ENCODE measurements at places on chromosomes 3 and 15.

GRCh38 chr3:8768364-8769087 is 887 bp downstream of the OXTR start:
- no peak for DNase-seq

GRCh38 chr15:90001683-90002427 is 731 bp downstream of the ZNF710 start:
- peak; percentile 46 for DNase-seq

- DNase-seq: no peak
Observed at GRCh38 chr3:171353423-171353822, 106.8 kb downstream of the TNIK start.

GRCh38 chr15:76368122-76368621 is 31.6 kb downstream of the ISL2 start:
- DNase-seq: no peak

DNA sequence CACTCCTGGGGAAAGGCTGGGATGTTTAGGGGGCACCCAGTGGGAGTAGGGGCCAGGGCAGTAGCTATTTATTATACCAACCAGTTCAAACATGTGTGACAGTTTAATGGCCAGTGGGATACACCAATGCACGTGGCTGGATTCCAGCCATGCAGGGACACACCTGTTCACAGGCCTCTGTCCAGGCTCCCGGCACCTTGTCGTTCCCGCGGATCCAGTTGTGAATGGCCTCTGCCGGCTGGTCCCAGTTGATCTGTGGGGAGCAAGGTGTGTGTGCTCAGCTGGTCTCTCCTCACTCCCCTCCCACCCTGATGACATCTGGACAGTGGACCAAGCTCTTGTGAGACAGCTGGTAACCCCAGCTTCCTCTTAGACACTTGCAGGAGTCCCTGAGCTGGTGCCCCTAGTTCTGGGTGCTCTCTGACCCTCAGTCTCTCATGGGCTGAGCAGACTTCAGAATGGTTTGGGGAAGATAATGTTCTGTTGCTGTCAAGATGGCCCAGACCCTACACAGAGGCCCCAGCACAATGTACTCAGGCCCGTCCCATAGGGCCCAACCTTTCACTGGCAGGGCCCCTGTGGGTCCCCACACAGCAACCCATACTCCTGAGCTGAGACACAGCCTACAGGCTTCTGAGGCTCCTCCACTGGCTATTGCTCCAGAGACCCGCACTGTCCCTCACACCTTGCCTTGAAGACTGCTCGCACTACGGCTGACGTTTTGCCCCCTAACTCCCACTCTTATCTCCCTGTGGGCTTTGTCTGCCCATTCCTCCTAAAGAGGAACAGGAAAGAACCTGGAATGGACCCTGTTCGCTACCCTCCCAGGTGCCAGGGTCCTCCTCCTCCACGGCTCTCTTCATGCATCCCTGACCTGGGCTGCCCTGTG is 25.8 kb downstream of the ALDH1L1 start:
- no peak for DNase-seq

- DNase-seq: no peak
Observed at GRCh38 chr3:32780071-32780734, 37.6 kb upstream of the TRIM71 start.

- DNase-seq: no peak
Observed at GRCh38 chr15:60480888-60481287, 1.9 kb upstream of the ICE2 start.
